Muscle of arm (tissue), 14 donors: ENCODE measurements at places on chromosomes 5 and 9. TPM values are rescaled to one million over a fixed set of nuclear protein-coding genes. Genes with fewer than 3 reads are reported as not detected.
A peak's percentile ranks its signal among the peaks of the same experiment; 100 is the strongest.

DNA sequence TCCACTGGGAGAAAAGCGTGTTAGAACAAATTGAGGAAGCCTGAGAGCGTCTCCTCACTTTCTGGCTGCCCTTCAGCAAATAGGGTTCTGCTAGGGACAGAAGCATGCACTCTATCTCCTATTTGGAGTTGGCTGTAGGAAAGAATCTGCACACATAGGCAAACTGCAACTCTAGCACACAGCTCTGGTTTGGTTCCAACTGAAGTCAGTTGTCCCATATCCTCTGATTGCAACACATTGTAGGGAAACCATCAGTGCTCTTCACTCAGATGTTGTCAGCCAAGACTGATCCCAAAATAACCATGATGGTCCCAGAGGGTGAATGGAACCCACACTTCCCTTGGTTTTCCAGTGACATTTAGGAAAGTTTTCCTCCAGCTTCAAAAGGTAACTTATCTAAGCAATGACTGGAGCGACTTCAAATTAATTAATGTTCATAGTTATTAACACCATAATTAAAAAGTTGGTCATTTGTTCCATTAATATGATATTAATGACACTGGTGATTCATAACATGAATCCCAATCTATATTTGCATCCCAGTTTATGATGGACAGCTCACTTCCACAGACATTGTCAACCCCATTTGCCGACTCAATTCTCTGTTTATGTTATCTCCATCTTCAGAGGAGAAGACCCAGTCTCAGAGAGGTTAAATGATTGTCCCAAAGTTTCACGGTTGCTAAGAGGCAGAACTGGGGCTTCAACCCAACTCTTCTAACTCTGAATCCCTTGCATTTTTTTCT is 136.7 kb upstream of the ZNF462 start:
- no peak for DNase-seq

DNA sequence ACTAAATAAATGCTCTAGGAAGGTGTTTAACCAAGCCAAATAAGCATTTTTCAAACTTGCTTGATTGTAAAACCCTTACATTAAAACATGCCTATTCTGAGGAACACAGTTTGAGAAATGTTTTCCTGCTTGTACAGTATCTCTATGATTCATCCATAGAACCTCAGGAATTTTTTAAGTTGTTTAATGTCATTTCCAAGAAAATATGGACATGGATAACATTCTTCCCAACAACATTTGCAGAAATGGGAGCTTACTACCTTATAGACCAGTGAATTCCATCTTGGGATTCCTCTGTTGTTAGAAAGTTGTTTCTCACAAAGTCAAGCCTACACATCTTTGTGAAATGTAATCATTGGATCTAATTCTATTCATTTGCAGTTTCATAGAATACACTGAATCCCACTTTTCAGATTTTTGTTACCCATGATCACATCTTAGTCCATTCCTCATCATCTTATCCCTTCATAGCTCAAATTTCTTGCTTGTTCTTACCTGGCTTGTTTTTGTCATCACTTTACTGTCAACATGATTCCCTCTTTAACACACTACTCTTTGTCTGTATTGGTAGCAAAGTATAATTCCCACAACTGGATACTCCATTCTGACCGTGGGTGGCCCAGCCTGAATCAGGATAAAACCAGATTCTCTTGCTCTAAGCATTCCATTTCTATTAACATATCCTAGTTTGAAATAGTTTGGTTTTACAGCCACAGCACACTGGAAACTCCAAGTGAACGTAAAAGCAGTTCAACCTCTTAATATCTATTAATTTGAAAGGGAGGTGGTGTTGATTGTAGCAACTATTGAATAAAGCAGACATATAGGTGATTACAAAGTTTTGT is 49.4 kb upstream of the PAPPA start:
- no peak for DNase-seq

DNA sequence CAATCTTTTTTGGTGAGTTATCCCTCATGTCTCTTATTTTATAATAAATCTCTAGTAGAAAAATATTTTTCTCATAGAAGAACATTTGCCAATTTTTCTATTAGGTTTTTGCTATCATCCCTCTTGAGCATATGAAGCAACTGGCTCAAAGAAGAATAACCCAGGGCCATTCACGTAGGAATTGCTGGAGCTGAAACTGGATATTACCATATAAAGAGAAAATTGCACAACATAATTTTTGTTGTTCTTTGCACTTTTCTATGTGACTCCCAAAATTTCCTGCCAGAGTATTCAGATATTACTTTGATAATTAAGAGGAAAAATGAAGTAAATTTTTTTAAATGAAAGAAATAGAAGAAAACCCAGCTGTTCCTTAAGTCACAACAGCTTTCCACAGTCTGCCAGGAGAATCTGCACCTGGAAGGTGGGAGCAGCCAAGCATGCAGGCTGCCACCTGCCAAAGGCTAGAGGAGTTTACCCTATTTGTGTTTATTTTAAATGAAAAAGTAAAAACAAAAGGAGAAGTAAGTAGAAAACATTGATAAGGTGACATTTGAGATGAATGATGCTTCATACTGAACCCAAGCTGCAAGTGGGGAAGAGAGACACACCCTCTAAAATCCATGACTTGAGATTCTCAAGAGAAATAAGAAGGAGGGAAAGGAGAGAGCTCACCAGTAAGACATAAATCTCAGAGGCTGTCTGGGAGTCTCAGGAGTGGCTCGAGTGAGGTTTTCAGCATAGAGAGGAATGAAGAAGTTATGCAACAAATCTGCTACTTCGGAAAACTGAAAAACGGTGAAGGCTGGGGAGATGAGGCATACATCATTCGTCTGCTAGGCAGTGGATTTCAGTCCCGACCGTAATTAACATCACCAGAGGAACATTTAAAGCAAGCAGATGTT is 31.5 kb upstream of the FREM1 start:
- peak; percentile 71 for DNase-seq

DNA sequence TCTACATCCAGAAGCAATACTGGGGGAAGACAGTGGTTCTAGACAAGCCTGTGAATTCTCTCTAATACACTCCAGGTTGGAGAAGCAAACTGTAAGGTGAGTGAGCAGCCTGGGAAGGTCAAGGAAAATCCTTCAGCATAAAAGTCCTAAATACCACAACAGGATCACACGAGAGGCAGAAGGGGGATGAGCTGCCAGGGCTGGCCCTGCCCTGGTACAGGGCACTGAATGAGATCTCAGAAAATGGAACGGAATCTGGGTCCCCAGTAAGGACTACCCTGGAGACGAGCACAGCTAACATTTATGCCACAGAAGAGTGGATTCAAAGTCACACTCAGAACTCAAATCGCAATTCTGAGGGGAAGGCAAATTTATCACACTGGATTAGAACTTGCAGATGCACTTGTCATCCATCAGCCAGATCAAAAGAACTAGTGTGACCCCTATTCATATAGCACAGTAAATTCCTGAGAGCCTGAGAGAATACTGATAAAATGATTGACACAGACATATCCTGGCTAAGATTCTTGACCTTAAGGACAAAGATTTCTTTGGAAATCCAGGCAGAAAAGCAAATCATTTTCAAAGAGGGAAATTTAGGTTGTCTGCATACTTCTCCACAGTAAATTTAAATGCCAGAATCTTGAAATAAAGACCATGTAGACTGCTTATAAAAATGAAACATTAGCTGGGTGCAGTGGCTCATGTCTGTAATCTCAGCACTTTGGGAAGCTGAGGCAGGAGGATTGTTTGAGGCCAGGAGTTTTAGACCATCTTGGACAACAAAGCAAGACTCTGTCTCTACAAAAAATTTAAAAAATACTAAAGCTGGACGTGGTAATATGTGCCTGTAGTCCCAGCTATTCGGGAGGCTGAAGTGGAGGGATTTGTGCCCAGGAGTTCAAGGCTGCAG is 25.6 kb downstream of the FYB1 start:
- no peak for DNase-seq

GRCh38 chr5:66877843-66878242 is 281.6 kb downstream of the MAST4 start:
- DNase-seq = no peak

DNA sequence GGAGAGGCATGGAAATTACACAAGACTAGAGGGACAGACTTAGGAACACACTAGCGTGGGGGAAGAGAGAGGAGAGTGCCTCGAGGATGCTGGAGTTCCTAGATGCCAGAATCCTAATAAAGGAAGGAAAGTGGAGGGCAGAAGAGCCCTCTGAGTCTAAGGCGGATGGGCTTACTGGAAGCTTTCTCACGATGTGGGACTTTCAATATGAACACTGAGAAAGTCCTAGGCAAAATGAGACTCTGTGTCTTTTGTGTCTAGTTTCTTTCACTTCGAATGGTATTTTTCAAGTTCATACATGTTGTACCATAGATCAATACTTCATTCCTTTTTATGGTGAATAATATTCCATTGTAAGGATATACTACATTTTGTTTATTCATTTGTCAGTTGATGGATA is 239.4 kb downstream of the NSG2 start:
- DNase-seq = no peak

DNA sequence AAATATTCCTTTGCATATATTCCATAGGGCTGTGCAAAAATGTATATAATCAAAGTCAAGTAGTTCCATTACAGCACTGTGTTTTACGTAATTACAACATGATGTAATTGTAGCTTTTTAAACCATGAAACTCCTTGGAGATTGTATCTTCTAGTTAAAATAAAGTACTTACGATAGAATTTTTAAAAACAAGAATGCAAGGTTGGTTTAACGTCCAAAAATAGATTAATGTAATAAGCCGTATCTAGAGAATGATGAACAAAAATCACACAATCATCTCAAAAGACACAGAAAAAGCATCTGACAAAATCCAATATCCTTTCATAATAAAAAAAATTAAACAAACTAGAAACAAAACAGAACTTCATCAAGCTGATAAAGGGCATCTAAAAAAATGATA is 86.2 kb downstream of the DENND1A start:
- no peak for DNase-seq

- no peak for DNase-seq
Measured at GRCh38 chr9:91757782-91758181, 192.2 kb downstream of the ROR2 start.

GRCh38 chr9:71895117-71895516 is 15.9 kb downstream of the ABHD17B start:
- DNase-seq = no peak

DNA sequence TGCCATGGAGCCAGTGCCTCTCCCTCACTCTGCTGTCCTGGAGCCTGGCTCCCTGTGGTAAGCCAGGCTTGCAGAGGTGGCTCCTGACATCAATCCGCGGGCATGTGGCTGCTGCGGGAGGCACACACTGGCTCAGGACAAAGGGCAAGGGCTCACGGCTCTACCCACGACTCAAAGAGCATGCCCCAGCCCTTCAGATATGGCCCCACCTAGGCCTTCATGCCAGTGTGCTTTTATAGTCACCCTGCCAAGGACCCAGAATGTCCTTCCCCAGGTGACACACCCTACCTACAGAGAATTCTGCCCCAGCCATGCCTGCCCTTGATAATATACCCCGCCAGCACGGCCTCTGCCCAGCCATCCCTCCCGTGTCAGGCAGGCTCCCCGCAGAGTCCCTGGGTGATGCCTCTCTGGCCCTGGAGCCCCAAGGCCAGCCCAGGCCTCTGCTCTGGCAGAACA is 1.6 kb downstream of the MGAT4B start:
- DNase-seq = no peak

The PPP2CA gene
- polyA plus RNA-seq = 142 TPM

GRCh38 chr9:113261917-113262671 is 13.3 kb downstream of the CDC26 start:
- DNase-seq = no peak

GRCh38 chr9:27717991-27718390 is 144.7 kb upstream of the C9orf72 start:
- no peak for DNase-seq

DNA sequence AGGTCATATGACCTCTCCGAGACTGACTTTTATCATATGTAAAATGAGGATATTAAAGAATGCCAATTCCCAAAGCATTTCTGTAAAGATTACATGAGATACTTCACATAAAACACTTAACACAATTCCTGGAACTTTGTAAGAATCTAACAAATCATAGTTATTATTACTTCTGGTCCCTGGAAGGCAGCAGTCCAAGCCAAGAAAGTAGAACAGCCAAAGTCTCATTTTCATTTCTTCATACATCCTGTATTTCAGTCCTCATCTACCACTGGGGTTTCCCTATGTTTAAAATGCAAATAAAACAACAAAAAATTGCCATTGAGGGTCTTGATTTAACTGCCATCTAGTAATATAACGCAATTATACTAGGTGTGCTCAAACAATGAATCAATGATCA is 179.5 kb downstream of the MARCHF11 start:
- peak; percentile 39 for DNase-seq
